ENCODE measurements at places on chromosomes 12 and 14.

DNA sequence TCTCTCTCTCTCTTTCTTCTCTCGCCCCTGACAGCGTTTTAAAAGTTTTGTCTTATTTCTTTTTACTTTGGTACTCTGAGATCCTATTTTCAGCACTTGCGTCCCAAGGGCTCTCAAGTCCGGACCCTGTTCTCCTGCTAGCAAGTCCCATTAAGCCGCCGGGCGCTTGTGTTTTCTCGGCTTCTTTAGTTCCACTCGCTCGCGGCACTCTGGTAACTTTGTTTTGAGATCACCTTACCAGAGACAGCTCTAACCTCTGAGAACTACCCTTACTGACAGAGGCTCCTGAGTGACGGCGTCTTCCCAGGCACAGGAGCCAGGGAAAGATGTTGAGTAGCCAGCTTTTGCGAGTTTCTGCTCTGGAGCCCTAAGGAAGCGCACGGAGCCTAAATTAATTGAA, 2.7 kb upstream of the MYF5 start:
- no peak for DNase-seq

- peak; percentile 27 for DNase-seq
Observed at GRCh38 chr12:76586764-76587395, 27.3 kb upstream of the OSBPL8 start.

DNA sequence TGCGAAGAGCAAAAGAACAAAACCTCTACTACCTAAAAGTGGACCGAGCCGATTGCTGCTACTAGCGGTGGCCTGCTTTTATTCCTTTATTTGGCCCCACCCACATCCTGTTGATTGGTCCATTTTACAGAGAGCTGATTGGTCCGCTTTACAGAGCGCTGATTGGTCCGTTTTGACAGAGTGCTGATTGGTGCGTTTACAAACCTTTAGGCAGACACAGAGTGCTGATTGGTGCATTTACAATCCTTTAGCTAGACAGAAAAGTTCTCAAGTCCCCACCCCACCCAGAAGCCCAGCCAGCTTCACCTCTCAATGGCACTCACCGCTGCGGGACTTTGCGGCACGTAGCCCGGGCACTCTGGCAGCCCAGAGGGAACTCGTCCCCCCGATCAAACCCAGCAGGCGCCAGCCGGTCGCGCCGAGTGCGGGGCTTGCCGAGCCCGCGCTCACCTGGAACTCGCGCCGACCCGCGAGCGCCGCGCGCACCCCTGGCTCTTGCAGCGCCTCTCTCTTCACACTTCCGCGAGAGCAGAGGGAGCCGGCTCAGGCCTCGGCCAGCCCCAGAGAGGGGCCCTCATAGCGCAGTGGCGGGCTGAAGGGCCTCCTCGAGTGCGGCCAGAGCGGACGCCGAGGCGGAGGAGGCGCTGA, 8.7 kb upstream of the FGD4 start:
- no peak for DNase-seq

GRCh38 chr12:63294327-63294632, 143.3 kb upstream of the AVPR1A start:
- no peak for DNase-seq

DNA sequence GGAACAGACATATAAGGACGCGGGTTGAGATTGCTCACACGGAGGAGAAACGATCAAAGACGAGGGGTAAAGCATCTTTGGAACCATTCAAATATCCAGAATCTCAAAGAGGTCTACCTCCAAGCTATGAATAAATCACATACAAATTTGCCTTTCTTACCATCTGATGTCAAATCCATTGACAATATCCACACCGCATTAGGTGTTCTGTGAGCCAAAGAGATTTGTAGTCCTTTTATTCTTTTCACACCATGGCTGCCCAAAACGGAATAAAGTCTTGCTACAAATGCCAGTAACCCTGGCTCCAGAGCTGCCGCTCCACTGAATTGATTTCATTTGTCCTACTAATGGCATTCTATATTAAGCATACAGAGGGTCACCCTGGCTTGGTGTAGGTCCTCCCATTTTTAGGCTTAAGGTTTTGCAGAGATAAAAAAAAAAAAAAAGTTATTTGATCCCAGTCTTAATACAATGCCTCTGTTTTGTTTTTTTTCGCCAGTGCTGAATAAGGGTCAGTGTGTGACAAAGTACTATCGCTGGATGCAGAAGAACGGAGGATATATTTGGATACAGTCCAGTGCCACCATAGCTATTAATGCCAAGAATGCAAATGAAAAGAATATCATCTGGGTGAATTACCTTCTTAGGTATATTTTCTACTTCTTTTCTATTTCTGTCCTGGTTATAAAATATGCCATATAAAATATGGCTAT, 157.3 kb downstream of the EGLN3 start:
- DNase-seq = no peak

DNA sequence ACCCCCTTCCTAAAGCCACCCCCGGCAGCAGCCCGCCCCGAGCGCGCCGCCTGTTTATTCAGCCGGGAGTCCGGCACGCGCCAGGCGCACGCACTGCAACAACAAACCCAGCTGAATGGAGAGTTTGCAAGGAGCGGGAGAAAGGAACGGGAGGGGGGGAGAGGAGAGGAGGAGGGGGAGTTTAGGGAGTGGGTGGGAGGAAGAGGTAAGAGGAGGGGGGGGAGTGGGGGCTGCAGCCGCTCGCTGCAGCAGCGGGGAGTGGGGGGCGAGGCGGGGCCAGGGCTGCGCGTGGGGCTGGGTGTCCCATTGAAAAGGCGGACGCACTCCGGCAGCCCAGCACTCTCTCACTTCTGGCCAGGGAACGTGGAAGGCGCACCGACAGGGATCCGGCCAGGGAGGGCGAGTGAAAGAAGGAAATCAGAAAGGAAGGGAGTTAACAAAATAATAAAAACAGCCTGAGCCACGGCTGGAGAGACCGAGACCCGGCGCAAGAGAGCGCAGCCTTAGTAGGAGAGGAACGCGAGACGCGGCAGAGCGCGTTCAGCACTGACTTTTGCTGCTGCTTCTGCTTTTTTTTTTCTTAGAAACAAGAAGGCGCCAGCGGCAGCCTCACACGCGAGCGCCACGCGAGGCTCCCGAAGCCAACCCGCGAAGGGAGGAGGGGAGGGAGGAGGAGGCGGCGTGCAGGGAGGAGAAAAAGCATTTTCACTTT, at the start of gene ASCL1:
Gene ASCL1 (plus strand): TSS at position 336 of the 712 bp plus-strand sequence. CDS start 571 bp downstream, outside the sequence.
- DNase-seq = no peak

All from activated CD4-positive, alpha-beta T cell treated with anti-CD3 and anti-CD28 coated beads, Interleukin-2, amount 50 U/mL, for 24 hours (primary cell).